ENCODE measurements at places on chromosomes 2 and 18. TPM values are rescaled to one million over a fixed set of nuclear protein-coding genes. Genes with fewer than 3 reads are reported as not detected.

GRCh38 chr2:134934150-134934549 lies 15.5 kb downstream of the CCNT2 start:
- DNase-seq = no peak

- DNase-seq = no peak
Measured at GRCh38 chr2:55311444-55311870, 42.4 kb upstream of the MTIF2 start.

The VAMP5 gene
- 52.1 TPM for polyA plus RNA-seq

The REG3A gene
- polyA plus RNA-seq = not detected

GRCh38 chr2:15750822-15751329 lies 159.2 kb downstream of the DDX1 start:
- no peak for DNase-seq

The ABCG8 gene
- polyA plus RNA-seq = 0.59 TPM
